ENCODE measurements at places on chromosomes 7 and 10.

- DNase-seq: no peak
Measured at GRCh38 chr10:130817046-130817624, 494.4 kb downstream of the TCERG1L start.

DNA sequence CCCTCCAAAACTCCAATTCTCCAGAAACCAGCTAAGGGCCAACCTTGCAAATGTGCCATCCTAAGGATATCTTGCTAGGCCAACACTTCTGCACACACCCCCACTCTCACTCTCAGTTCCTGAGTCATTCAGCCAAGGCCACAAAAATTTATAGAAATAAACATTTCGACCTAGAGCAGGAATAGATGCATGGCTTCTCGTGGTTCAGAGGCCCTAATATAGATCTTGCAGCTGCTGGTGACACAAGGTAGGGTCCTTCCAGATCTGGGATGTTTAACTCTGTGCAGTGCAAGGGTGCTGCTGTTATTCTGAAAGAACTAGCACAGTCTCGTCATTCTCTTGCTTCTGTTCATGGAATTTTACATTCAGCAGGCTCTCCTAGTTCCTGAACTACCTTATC is 369.3 kb downstream of the CALN1 start:
- no peak for DNase-seq

DNA sequence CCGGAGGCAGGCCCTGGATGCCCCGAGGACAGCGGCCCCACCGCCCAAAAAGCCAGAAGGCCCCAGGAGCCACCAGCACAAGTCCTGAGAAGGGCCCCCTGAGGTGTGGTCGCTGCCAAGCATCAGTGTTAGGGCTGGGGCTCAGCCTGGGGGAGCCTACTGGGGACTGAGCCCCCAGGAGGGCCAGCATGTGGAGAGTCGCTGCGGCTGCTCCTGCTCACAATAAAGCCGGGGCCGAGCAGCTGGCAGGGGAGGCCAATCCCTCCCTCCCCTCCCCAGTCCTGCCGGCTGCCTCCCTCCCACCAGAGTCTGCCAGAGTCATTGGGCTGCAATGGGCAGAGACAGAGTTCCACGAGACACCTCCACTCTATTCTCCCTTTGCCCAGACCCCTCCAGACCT is 3.1 kb upstream of the ASIC3 start:
- DNase-seq: no peak

DNA sequence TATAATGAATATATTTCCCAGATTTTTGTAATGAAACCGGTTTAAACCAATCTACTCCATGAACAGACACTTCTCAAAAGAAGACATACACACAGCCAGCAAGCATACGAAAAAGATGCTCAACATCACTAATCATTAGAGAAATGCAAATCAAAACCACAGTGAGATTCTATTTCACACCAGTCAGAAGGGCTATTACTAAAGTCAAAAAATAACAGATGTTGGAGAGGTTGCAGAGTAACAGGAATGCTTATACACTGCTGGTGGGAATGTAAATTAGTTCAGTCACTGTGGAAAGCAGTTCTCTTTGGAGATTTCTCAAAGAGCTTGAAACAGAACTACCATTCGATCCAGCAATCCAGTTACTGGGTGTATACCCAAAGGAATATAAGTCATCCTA is 240.7 kb downstream of the TSPAN12 start:
- DNase-seq: no peak

DNA sequence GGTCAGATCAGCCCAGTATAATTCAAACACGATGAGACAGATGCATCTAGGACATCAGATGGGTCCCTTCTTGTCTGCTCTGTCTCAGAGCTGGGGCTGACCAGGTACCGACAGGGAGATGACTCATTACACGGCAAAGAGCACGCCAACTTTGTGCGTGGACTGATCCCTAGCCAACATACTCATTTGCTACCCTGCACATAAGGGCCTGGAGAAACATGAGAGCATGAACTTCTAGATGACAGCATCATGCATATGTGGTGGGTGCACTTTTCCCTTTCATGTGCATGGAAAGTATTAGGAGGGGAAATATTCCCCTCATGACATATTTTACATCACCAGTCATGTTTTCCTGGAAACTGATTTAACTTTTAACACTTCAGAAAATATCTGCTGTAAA is 35.1 kb upstream of the NPVF start:
- no peak for DNase-seq

- no peak for DNase-seq
Measured at GRCh38 chr10:122113161-122113944, 124.4 kb downstream of the TACC2 start.

- DNase-seq: no peak
Measured at GRCh38 chr7:25454562-25455041, 226.3 kb upstream of the NPVF start.

GRCh38 chr10:122435212-122435827 is 19.1 kb upstream of the ARMS2 start:
- DNase-seq: no peak

GRCh38 chr10:114515298-114515914 is 111.1 kb upstream of the AFAP1L2 start:
- no peak for DNase-seq

GRCh38 chr7:115299397-115300037 is 377.6 kb downstream of the MDFIC start:
- no peak for DNase-seq

- DNase-seq: no peak
Measured at GRCh38 chr10:90222372-90222771, 521.0 kb downstream of the KIF20B start.

DNA sequence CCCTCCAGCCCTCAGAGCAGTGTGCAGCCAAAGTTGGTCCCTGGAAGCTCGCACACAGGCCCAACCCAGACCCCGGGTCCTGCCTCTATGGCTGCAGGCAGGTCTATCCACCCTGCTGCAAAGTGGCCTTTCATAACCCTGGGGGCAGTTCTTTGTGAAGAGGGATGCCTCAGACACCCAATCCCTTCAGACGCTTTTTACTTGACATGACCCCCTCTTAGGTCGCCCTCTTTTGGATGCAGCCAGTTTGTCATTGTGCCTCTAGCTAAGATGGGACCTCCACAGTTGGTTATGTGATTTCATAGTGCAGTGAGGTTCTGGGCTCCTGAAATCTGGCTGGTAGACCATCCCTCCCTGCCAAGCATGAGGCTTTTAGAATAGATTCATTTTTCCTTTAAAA is 27.3 kb downstream of the SMKR1 start:
- DNase-seq: no peak

DNA sequence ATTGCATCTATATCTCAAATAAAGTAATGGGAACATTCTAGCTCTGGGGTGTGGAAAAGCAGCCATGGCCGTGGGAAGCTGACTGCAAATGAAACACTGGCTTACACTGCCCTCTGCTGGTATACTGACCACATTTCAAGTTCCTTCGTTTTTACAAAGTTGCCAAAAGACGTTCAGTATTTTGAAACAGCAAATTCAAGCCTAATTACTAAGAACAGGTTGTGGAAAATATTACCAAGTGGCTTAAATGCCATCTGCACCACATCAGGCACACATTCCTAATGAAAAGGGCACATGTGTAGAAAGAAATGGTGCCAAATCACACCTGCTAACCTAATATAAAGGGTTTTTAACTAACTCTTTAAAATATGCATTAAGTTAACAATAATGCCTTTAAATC is 83.9 kb downstream of the JAZF1 start:
- no peak for DNase-seq

DNA sequence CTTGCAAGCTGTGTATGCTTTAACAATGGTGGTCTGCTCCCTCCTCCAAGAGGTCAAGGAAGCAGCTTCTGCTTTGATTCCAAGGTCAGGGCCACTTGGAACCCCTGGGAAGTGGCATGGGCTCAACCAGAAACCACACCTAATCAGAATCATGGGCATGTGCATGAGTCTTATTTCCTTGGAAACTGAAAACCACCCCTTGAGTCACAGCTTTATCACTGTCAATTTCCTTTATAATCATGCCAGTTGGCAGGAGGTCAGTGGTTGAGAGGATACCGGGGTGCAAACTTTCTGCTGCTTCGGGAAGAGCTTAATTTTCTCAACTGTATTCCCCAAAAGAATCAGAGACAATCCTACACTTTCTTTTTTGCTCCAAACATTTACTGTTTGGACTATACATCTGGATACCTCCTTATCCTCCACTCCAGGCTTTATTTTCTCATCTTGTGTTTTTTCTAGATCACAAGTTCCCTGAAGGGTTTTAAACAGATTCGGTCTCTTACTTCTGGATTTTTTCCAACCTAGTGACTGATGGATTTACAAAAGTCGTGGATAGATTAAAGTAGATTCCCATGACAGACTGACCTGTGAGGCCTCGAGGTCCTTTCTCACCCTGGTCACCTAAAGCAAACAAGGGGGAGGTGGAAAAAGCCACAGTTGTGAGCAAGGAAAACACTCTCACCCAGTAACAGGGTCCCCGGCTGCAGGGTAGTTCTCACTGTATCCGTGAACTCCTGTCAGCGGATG is 36.0 kb downstream of the COL17A1 start:
- no peak for DNase-seq

- no peak for DNase-seq
Measured at GRCh38 chr10:35579726-35580422, 25.3 kb upstream of the GJD4 start.

- DNase-seq: no peak
Measured at GRCh38 chr7:137476937-137477336, 133.4 kb upstream of the PTN start.
